ENCODE measurements at places on chromosomes 16 and 17.

- DNase-seq = no peak
Measured at GRCh38 chr16:73615071-73615940, 567.4 kb upstream of the ZFHX3 start.

DNA sequence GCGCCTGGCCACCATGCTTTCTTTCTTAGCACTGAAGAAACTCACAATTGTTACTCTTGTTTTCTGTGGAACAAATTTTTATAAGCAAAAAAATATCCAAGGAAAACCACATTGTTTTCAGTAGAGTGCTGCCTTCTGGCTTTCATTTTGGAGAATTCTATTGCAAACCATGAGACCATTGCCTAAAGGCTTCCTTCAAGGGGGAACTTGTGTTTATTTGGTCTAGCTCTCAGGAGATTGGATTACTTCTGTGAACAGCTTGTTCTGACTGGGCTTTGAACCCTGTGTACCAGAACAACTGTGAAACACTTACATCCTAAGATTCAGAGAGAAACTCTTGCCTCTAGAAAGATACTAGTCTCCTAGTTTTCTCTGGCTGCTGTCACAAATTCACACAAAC, 32.1 kb downstream of the TOM1L1 start:
- DNase-seq = no peak

DNA sequence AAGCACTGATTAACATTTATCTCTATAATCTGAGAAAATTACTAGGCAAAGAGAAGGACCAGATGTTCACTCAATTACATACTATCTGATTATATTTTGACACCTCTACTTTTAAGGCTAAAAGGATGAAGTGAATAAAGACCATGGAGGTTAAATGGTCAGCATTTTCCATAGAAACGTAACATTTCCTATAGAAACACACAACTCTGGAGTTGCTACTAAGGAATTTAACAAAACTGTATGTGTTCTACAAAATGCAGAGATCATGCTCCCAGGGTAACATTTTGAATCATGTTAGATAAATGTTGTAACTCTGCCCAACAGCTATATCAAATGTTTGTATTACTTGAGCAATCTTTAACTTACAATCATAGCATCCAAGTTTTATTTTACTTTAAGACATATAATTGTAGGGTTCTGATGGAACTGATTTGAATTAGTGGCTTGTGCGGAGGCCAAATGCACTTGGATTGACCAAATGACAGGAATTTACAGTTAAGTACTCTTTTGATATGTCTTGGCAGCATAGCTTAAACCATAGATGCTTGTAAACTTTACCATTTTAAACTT, 97.7 kb downstream of the RPGRIP1L start:
- no peak for DNase-seq

- DNase-seq = no peak
Measured at GRCh38 chr17:19305256-19305655, 57.3 kb downstream of the B9D1 start.

GRCh38 chr16:27240948-27241531, 27.5 kb downstream of the NSMCE1 start:
- DNase-seq = no peak
